Testis (tissue), 5 donors: ENCODE measurements at places on chromosomes 11 and 22. TPM values are rescaled to one million over a fixed set of nuclear protein-coding genes. Genes with fewer than 3 reads are reported as not detected.
A peak's percentile ranks its signal among the peaks of the same experiment; 100 is the strongest.

Gene KREMEN1
- total RNA-seq: 54.9 TPM

Gene SLC22A6
- not detected for total RNA-seq

Gene NUDT8
- 7.0 TPM for total RNA-seq

Gene SLC15A3
- total RNA-seq: 9.3 TPM

Gene YPEL1
- 83.6 TPM for total RNA-seq

Gene AGBL2
- 40.6 TPM for total RNA-seq

Gene JAML
- total RNA-seq: 3.5 TPM

Gene CARD18
- 0.81 TPM for total RNA-seq

Gene P2RX6
- 24.0 TPM for total RNA-seq

DNA sequence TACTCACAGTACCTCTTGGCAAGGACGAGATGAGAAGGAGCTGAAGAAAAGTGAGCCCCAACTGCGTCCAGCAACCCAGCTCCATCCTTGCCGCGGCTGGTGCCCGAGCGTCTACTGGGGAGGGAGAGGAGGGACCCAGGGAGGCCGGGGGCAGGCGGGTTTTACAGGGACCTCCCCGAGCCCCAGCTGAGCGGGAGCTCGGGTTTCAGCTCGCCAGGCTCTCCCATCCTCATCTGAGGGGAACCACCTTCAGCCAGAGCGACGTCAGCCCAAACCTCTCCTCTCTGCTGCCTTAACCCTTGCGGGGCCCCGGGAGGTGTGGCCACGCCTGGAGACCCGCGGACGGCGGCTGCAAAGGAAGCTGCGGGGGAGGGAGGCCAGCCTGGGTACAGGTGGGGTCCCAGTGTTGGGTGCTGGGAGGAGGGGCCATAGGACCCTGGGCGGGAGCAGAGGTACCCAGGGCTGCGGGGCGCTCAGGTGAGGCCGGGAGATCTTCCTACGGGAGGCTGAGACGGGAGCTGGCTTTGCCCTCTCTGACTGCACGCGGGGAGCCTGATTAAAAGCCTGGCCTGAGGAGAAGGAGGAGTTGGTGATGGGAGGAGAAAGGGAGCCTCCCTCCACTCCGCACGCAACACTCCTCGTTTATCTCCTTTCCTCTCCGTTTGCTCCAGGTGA is at the start of gene PAMR1:
TSS of gene PAMR1 (minus strand) at position 116 of the 675 bp plus-strand sequence. CDS start at position 85, 31 bp downstream.
- H3K27me3 ChIP-seq: no peaks in the 10 kb centered on the region
- peak within 1 kb of the TSS; percentile 53 for H3K4me3 ChIP-seq
- no peak within 1 kb of the TSS for H3K27ac ChIP-seq
- H3K4me1 ChIP-seq: peaks cover 9% of the 10 kb centered on the region

- H3K27me3 ChIP-seq: no peaks in the 10 kb centered on the region
- no peak for DNase-seq
- H3K27ac ChIP-seq: no peak overlapping the region
- peaks cover 13% of the 10 kb centered on the region for H3K4me1 ChIP-seq
- H3K4me3 ChIP-seq: no peak overlapping the region
Measured at GRCh38 chr11:128687321-128687720, 6.6 kb upstream of the FLI1 start.

DNA sequence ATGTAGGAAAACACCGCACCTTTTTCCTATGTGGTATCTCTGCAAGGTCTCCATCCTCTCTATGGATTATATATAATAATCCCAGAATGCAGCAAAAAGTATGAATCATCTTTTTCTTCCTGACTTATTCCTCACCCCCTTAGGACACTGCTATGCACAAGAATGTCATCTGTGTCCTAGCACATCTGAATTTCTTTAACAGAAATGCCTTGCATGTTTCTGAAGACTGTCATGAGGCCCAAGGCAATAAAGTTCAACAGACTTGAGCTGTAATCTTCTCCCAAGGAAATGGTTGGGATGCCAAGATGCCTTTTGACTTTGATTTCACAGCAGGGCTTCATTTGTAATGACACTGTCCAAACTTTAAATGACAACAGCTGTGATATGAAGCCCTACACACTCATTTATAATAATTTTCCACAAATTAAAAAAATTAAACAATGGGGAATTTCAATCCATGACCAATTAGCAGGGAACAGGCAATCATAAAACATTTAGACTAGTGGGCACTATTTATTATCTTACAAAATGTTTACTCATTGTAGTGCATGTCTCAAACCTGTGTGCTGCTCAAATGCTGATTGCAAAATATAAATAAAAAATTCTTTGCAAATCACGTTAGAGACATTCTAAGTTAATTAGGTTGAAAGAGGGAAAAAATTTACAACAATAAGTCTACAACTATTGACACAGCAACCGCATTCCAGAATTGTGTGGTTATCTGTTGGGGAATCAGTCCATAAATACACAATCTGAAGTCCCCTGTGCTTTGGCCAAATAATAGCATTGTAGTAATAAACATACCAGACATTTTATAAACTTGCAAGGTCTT is 242.3 kb downstream of the SWAP70 start:
- no peaks in the 10 kb centered on the region for H3K36me3 ChIP-seq
- no peak overlapping the region for H3K4me3 ChIP-seq
- H3K4me1 ChIP-seq: peaks cover 11% of the 10 kb centered on the region
- DNase-seq: no peak
- H3K27ac ChIP-seq: no peak overlapping the region

GRCh38 chr11:8192896-8193209 is 24.0 kb upstream of the RIC3 start:
- no peaks in the 10 kb centered on the region for H3K27me3 ChIP-seq
- no peak overlapping the region for H3K4me3 ChIP-seq
- no peak for DNase-seq
- no peaks in the 10 kb centered on the region for H3K4me1 ChIP-seq

DNA sequence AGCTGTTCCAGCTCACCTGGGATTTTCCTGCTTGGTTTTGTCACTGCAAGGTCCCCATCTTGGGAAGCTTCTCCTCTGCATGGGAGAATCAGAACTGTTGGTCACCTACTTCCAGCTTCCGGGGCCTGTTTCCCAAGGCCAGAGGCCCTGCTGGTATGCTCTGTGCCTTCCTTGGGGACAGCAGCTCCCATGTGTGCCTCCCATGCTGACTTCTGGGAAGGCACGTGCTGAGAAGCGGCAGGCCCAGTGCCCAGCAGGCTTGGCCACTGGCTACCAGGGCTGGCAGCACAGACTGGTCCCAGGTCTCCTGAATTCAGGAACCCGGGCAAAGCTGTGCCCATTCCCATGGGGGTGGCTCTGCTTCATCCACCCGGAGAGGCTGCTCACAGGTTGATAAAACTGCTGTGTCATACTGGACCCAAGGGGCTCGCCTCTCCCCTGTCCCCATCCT is 33.8 kb downstream of the MYEOV start:
- no peaks in the 10 kb centered on the region for H3K27me3 ChIP-seq
- no peaks in the 10 kb centered on the region for H3K36me3 ChIP-seq
- no peak overlapping the region for H3K4me3 ChIP-seq
- DNase-seq: no peak

DNA sequence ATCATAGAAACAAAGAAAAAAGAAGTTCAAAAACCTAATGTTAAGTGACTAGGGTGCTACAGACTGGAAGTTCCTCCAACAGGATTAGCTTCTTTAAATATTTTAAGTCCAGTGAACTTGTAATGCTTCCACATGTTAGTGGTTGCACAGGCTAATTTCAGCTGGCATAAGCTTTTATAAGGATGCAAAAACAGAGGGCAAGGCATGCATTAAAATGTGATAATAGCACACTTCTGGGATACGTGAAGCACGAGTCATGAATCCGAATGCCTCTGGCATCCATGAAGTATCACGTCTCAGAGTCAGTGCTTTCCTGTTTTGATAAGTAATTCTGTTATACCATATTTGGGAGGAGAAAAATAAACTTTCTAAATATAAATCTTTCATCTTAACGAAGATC is 106.8 kb downstream of the DCDC1 start:
- no peaks in the 10 kb centered on the region for H3K27me3 ChIP-seq
- H3K4me3 ChIP-seq: no peak overlapping the region
- no peaks in the 10 kb centered on the region for H3K36me3 ChIP-seq
- DNase-seq: no peak

- no peaks in the 10 kb centered on the region for H3K36me3 ChIP-seq
- H3K4me3 ChIP-seq: no peak overlapping the region
- peak overlapping the region; percentile 92 for H3K27ac ChIP-seq
- H3K4me1 ChIP-seq: peaks cover 52% of the 10 kb centered on the region
- DNase-seq: peak; percentile 68
- H3K27me3 ChIP-seq: no peaks in the 10 kb centered on the region
Measured at GRCh38 chr22:36323182-36323854, 64.4 kb downstream of the MYH9 start.

GRCh38 chr11:1628506-1629325 is 859 bp upstream of the KRTAP5-5 start:
- H3K4me3 ChIP-seq: no peak overlapping the region
- H3K27me3 ChIP-seq: no peaks in the 10 kb centered on the region
- DNase-seq: peak; percentile 64
- no peaks in the 10 kb centered on the region for H3K36me3 ChIP-seq
- H3K27ac ChIP-seq: no peak overlapping the region

DNA sequence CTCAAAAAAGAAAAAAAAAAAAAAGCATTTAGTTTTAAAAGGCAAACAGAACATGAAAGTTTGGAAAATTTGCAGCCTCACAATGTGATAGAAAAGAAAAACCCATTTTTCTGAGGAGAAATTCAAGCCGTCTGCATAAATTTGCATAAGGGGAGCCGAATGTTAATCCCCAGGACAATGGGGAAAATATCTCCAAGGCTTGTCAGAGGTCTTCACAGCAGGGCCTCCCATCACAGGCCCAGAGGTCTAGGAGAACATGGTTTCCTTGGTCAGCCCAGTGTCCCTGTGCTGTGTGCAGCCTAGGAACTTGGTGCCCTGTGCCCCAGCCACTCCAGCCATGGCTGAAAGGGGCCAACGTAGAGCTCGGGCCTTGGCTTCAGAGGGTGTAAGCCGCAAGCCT is 109.1 kb downstream of the TRIM44 start:
- no peaks in the 10 kb centered on the region for H3K36me3 ChIP-seq
- no peak overlapping the region for H3K4me3 ChIP-seq
- no peaks in the 10 kb centered on the region for H3K27me3 ChIP-seq
- no peak overlapping the region for H3K27ac ChIP-seq
- H3K4me1 ChIP-seq: no peaks in the 10 kb centered on the region

DNA sequence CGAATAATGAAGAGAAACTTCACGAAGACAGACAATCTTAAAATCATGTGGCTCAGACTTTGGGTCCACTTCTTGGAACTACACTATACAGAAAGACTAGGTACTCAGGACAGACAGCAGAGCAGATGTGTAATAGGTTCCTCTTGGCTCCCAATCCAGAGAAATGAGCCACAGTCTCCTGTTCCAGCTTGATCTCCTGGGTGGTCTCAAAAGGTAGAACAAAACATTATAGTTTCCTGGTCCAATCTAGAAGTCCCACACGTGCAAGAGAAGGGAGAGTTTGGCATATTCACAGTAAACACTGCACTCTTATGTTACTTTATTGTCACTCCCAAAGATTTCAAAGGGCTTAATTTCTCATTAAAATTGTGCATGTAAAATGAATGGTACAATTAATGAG is 134.5 kb upstream of the FIBIN start:
- no peak overlapping the region for H3K4me3 ChIP-seq
- no peaks in the 10 kb centered on the region for H3K36me3 ChIP-seq
- DNase-seq: no peak
- H3K4me1 ChIP-seq: no peaks in the 10 kb centered on the region
- no peak overlapping the region for H3K27ac ChIP-seq

DNA sequence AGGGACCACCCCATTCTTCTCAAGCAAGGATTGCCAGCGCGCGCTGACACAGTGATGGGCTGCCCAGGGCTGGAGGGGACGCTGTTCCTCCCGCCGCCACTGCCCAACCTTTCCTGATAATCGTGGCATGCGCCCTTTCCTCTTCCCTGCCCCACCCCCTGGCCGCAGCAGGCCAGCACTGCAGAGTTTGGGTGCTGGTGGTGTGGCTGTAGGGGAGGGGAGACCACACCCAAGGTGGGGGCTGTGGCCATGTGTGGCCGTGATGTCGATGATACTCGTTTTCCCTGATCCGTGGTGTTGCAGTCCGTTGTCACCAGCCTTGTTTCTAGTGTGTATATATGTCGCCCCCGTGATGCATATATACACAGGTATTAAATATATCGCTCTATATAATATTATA is 22.8 kb upstream of the TEF start:
- no peak for DNase-seq
- no peak overlapping the region for H3K27ac ChIP-seq
- no peaks in the 10 kb centered on the region for H3K36me3 ChIP-seq
- no peaks in the 10 kb centered on the region for H3K4me1 ChIP-seq

GRCh38 chr11:66846671-66847091 is 3.4 kb downstream of the RCE1 start:
- no peaks in the 10 kb centered on the region for H3K36me3 ChIP-seq
- no peak overlapping the region for H3K27ac ChIP-seq
- DNase-seq: peak; percentile 12
- no peaks in the 10 kb centered on the region for H3K27me3 ChIP-seq
- H3K4me1 ChIP-seq: peaks cover 17% of the 10 kb centered on the region

DNA sequence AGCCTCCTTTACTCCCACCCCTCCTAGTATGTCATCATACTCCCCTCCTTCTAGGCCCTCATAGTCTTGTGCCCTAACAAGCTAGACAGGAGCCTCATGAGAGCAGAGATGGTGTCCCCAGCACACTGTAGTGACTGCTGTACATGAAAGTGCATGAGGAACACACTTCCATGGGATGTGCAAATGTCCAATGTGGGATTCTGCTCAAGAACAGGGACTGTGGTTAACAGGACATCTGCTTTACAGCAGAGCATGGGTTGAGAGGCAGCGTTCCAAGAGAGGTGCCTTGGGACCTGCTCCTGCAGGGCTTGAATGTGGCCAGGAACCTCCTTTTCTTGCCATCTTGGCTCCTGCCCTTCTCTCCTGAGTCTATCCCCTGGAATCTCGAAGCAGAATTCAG is 45.3 kb downstream of the HIRA start:
- DNase-seq: no peak
- H3K27ac ChIP-seq: no peak overlapping the region
- H3K36me3 ChIP-seq: no peaks in the 10 kb centered on the region
- H3K27me3 ChIP-seq: no peaks in the 10 kb centered on the region
- no peaks in the 10 kb centered on the region for H3K4me1 ChIP-seq

- no peaks in the 10 kb centered on the region for H3K27me3 ChIP-seq
- no peak overlapping the region for H3K27ac ChIP-seq
- H3K4me1 ChIP-seq: no peaks in the 10 kb centered on the region
- no peak for DNase-seq
Measured at GRCh38 chr11:14323118-14323676, 35.8 kb downstream of the RRAS2 start.

DNA sequence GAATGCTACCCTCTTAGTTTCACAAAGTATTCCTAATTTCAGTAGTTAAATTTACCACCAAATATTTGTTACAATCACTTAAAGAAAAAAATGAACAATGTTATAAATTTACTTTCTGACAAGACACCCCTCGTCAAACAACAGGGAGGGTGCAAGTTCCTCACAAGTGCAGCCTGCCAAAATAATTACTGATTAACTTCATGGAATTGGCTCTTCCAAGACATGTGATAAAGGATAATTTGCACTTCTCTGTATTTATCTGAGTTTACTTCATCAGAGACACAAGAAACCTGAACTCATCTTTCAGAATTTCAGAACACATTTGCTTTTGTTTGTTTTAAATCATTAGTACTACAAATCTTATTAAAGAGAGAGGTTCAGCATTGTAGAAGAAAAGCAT is 66.5 kb downstream of the LARGE2 start:
- H3K27me3 ChIP-seq: no peaks in the 10 kb centered on the region
- H3K36me3 ChIP-seq: no peaks in the 10 kb centered on the region
- DNase-seq: no peak
- no peak overlapping the region for H3K4me3 ChIP-seq
- peaks cover 8% of the 10 kb centered on the region for H3K4me1 ChIP-seq

- H3K4me3 ChIP-seq: no peak overlapping the region
- H3K4me1 ChIP-seq: no peaks in the 10 kb centered on the region
- no peak overlapping the region for H3K27ac ChIP-seq
- peak; percentile 71 for DNase-seq
Measured at GRCh38 chr11:84714316-84714780, 912.8 kb downstream of the DLG2 start.
